Left ventricle myocardium superior (tissue), 1 donor: ENCODE measurements at places on chromosomes 1 and 21.
A peak's percentile ranks its signal among the peaks of the same experiment; 100 is the strongest.

GRCh38 chr1:172360985-172361384, 59.5 kb upstream of the C1orf105 start:
- DNase-seq, result no peak

DNA sequence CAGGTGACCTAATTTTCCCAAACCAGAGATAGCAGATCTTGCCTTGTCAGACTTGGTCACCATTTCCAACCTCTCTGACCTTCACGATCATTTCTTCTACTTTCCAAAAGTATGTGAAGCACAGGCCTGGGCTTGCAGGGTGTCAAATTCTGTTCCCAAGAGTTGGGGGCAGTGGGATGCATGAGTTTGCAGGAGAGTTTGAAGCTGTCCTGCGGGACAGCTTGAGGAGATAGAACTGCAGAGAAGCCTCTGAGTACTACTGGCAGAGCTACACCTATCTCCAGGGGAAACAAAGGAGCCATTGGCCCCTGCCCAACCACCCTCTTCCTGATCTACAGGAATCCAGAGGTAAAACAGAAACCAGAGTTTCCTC, 11.3 kb downstream of the TXNIP start:
- DNase-seq, result peak; percentile 60

GRCh38 chr1:86502721-86503405, 34.1 kb downstream of the CLCA1 start:
- DNase-seq, result peak; percentile 36

- DNase-seq, result peak; percentile 71
Observed at GRCh38 chr1:54950369-54951163, 29.9 kb upstream of the TMEM61 start.

GRCh38 chr1:160575112-160575664, 4.1 kb downstream of the CD84 start:
- no peak for DNase-seq
